HepG2 (cell line): ENCODE measurements at places on chromosomes 6 and 20.

DNA sequence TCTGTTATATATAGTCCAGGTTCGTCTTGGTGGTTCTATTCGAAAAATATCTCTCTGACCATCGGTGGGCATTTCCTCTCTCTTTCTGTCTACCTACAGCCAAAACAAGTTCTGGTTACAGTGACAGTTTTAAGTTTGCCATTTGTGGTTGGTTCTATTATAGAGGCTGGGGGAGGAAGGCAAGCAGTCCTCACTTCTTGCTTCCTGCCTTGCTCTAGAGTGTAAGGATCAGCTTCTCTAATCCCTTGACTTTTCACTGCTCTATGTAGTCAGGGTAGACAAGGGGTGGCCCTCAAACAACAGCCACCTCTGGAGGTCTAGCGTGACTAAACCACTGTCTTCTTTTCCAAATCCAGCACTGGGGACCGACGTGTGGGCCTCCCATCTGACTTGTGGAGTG lies 16.1 kb downstream of the E2F3 start:
- no peak for DNase-seq

GRCh38 chr6:24919056-24919892 lies 16.5 kb downstream of the RIPOR2 start:
- no peak for DNase-seq

GRCh38 chr6:1764397-1764987 lies 154.8 kb downstream of the FOXC1 start:
- DNase-seq: no peak

DNA sequence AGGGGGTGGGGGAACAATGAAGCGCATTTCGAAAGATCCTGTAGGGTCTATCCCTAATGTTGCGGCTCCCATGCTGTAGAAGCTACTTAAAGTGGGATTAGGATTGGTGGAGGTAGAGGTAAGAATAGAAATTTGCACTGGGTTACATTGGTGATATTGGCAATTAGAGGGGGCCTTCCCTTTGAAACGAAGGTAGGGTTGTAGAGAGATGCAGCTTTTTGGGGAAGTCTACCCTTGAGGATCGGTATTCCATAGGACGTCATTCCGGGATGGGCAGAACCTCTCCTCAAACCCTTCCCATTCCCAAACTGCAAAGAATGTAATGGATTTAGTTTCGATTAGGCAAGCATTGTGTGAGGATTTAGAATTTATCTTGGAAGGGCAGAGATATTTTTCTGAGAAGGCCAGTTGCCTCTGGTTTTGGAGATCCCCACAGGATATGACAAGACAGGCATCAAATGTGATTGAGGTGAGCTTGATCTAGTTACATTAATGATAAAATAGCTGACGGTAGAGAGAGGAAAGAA lies 5.4 kb upstream of the ZNFX1 start:
- no peak for DNase-seq

DNA sequence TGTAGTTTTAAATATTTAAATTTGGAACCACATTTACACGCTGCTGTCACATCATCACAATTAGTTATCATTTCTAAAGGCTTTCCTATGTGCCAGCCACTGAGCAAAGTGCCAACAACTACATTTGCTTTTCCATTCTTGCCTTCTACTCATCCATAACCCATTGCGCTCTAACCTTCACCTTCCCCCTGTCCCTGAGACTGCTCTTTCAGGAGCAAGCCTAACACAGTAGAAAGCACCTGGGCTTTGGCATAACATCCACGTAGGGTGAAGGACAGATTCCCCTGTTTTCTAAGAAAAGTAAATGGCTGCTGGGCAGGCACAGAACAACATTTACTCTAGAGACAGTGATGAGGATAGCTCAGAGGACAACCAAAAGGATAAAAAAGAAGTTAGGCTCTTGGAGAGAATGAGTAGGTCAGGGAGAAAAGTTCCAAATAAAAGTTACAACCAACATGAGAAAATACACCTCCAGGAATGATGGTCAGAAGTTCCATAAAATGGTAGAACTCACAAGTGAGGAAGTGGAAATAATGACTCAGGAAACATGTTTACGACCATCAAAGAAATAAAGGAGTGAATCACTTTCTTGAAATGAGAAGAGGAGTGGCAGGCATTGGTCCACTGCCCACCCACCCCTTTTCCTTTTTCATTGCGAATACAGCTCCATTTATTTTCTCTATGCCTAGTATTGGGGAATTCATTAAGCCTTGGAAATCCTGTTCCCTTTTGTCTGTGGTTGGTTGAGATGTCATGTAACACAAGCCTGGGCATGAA lies 77.2 kb downstream of the PFDN4 start:
- no peak for DNase-seq

GRCh38 chr6:150898399-150899170 lies 33.1 kb downstream of the MTHFD1L start:
- no peak for DNase-seq

DNA sequence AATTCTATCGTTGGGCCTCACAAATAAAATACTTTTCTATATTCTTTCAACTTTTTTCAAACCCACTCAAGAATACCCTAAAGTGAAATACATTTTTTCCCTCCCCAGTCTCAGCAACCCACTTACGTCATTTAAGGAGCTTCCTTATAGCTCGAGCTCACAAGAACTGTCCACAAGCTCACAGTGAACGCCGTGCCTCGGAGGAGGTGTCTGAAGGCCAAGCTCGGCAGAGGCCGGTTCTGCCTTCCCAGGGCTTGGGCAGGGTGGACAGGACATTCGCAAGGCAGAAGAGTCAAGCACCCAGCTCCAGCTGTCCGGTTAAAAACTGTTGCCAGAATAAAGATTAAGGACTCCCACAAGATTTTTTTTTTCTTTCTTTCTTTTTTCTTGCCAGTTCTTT lies 802.3 kb downstream of the QKI start:
- DNase-seq: no peak

GRCh38 chr6:117050301-117050700 lies 173.3 kb downstream of the RFX6 start:
- no peak for DNase-seq

DNA sequence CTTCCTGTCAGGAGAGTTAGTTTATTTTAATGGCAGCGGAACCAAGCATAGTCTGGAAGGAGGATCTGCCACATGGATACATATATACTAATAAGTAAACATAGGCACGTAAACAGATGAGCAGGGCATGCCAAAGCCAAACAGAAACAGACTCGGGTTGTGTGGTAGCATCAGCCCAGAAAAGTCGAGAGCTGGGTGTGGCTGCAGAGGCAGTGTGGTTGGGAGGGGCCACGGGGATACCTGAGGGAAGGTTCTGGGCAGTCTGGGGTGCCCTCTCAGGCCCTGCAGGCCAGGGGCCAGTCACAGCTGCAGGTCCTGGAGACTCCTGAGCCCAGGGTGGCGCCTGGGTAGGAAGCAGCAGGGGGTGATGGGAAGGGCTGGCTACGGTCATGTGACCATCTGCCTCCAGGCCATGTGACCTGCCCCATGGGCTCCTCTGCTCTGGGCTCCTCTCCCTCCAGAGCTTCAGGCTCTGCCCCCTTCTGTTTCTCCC lies 42.8 kb upstream of the MRPS10 start:
- DNase-seq: peak; percentile 44

GRCh38 chr6:137159912-137160311 lies 13.5 kb downstream of the IL22RA2 start:
- DNase-seq: no peak

GRCh38 chr6:156028335-156029131 lies 572.9 kb upstream of the NOX3 start:
- no peak for DNase-seq

DNA sequence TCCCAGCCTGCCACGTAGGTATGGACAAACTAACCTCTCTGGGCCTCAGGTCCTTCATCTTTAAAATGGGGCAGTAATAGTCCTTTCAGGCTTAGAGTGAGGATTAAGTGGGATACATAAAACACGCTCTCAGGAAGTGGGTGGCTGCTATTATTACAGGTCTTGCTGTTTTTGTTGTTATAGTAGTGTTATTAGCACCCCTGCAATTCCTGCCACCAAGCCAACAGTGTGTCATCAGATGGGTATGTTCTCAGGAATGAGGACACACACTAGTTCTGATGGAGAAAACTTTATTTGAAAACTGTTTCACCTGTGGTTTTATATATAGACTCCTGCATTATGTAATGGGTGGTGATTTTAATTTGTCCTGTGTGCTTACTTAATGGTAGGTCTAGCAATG lies 131.7 kb downstream of the LRRC1 start:
- no peak for DNase-seq

- DNase-seq: no peak
These were observed 383.7 kb downstream of the MAFB start for GRCh38 chr20:40305303-40305702.

- DNase-seq: no peak
These were observed 72.9 kb upstream of the GLP1R start for GRCh38 chr6:38975621-38976049.

DNA sequence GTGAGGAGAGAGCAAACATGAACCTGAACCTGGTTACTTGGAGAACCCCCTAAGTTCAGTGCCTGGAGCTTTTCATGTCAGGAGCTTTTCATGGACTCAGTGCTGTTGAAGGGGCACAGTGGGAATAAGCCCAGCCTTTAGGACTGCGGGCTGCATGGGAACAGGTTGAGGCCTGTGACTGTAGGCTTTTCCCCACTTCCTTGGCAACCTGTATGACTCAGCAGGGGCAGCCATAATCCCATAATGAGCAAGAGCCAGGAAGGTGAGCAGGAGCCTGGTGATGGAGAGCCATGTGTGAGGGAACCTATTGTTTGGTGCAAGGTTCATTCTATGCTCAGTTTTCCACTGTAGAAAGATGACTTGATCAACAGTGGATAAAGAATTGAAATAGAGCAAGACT lies 23.4 kb downstream of the MEP1A start:
- no peak for DNase-seq

DNA sequence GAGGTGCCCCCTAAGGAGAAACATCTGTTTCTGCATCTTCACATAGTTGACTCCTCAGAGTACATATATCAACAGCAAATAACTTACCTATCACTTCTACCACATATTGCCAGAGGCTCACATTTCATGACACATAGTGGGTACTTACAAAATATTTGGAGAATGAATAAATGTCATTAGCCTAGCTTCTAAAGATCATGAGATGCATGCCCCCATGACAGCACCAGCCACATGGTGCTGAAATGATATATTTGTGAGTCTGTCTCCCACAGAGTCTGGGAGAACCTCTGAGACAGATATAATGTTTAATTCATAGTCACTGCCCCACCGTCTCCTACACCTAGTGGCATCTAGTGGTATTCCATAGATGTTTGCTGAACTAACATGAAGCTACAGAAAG lies 555.6 kb downstream of the KIF16B start:
- DNase-seq: no peak

- DNase-seq: no peak
These were observed 163.9 kb upstream of the CITED2 start for GRCh38 chr6:139538366-139538765.

- DNase-seq: no peak
These were observed 139.0 kb downstream of the PRDM13 start for GRCh38 chr6:99745651-99746050.

DNA sequence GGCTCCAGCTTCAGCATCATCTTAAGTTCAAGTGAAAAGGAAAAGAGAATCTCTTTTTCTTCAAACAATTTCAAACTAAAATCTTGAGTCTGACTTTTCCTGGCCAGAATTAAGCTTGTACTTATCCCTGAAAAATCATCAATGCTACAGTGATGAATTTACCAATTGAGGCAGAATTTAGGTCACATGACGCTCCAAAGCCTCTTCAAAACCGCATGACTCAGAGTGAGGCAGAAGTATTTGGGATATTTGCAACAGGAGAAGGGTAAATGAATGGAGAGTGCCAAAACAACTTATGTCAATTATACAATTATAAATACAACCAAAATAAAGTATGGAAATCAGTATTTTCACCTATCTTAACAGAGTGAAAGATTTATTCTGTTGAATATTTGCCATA lies 515.5 kb downstream of the COL12A1 start:
- no peak for DNase-seq

GRCh38 chr20:14235355-14235754 lies 102.1 kb downstream of the FLRT3 start:
- DNase-seq: no peak

DNA sequence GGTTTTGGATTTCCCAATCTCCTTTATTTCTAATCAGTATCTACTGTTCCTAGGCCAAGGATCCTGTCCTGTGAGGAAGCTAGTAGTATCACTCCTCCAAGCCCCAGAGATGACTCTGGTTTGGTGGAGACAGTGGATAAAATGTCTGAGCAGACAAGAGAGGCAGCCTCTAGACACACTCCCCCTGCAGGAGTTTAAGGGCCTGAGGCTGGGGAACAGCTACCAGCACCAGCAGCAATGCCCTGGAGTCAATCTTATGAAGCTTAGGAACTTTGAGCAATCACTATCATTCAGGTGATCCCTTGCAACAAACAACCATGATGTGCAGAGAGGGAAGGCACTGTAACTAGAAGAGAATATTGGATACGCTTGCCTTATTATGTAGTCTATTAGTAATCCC lies 384.7 kb upstream of the ID4 start:
- DNase-seq: no peak

GRCh38 chr6:130776287-130776925 lies 50.8 kb upstream of the SMLR1 start:
- no peak for DNase-seq

DNA sequence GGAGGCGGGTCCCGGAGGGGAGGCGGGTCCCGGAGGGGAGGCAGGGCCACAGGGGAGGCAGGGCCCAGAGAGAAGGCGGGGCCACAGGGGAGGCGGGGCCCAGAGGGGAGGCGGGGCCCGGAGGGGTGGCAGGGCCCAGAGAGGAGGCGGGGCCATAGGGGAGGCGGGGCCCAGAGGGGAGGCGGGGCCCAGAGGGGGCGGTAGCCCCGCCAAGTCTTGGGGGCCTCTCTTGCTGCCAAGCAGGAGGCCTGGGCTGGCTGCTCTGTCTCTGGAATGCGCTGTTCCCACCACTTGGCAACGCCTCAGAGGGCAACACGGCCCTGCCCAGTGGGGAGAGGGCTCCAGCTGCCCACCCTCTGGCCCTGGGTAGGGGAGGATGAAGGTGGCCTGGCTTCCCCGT lies 80.5 kb downstream of the YTHDF1 start:
- DNase-seq: no peak

- no peak for DNase-seq
These were observed 110.6 kb downstream of the PLEKHG1 start for GRCh38 chr6:150710236-150710635.

- DNase-seq: no peak
These were observed 1.4 kb upstream of the DDX43 start for GRCh38 chr6:73393278-73393677.

- no peak for DNase-seq
These were observed 70.0 kb upstream of the SHLD1 start for GRCh38 chr20:5680192-5680591.

DNA sequence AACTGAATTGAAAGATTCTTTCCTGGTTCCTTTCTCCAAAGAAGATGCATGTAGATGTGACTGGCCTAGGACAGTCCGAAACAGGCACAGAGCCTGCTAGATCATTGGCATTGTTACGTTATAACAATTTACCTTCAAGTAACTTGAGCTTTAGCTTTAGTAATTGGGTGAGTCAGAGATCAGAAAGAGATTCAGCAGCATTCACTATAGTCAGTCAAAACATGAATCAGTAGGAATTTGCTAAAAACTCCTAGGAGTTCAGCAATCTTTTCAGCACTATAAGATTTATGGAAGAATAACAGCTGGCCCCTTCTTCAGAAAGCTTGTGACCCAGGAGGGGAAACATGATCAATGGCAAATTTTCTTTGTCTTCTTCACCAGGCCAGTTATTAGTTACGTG lies 281.7 kb upstream of the PRDM1 start:
- DNase-seq: no peak
